ENCODE measurements at places on chromosomes 3 and 15.
A peak's percentile ranks its signal among the peaks of the same experiment; 100 is the strongest.

DNA sequence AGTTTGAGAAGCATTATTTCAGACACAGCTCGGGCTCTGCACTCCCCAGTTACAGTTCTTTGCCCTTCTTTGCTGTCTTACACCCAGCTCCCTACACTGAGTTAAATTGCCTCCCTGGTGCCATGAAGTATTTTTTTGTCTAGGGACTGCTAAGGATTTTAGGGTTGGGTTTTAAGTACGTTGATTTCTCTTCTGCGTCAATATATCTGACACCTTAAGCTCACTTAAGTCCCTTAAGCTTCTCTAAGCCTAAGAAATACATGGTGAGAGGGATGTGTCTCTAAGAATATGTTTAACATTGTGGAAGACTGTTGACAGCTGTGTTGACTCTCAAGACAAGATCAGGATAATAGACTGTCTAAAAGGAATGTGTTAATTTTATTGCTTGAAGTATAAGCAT lies 400.5 kb downstream of the PTPRG start:
- no peak for DNase-seq

DNA sequence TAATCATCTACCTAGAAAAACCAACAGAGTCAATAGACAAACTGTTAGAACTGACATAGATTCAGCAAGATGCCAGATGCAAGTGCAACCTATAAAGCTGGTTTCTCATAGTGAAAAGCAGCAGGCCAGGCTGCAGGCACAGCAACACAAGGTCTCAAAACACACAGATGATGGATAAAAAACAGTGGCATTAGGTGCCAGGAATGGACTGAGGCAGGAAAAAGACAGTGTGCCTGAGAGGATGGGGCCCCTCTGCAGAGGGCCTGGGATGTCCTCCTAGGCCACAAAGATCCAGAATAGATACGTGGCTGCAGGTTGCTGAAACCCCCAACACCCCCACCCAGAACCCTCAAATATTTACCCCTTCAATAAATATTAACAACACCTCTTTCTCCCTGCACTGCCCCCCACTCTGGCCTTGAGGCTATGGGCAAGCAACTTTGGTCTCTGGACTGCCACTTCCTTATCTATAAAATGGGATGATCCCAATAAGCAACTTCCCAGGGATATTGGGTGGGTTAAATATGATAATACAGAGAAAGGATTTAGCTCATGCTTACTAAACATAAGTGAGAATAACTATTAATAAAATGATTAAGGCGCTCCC lies 35.2 kb upstream of the FGD5 start:
- no peak for DNase-seq

DNA sequence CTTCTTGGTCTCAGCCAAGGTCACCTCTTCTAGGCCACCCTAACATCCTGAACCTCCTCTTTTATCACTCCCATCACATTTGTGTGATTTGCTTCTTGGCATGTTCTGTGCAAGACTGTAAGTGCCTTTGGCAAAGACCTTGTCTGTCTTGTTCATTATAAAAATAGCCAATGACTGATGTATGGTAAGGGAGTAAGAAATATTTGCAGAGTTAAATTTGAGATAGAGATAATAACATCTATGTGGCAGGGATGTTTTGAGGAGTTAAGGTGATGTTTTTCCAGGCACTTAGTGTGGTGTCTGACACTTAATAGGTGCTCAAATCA lies 202.3 kb downstream of the CADPS start:
- DNase-seq: no peak

DNA sequence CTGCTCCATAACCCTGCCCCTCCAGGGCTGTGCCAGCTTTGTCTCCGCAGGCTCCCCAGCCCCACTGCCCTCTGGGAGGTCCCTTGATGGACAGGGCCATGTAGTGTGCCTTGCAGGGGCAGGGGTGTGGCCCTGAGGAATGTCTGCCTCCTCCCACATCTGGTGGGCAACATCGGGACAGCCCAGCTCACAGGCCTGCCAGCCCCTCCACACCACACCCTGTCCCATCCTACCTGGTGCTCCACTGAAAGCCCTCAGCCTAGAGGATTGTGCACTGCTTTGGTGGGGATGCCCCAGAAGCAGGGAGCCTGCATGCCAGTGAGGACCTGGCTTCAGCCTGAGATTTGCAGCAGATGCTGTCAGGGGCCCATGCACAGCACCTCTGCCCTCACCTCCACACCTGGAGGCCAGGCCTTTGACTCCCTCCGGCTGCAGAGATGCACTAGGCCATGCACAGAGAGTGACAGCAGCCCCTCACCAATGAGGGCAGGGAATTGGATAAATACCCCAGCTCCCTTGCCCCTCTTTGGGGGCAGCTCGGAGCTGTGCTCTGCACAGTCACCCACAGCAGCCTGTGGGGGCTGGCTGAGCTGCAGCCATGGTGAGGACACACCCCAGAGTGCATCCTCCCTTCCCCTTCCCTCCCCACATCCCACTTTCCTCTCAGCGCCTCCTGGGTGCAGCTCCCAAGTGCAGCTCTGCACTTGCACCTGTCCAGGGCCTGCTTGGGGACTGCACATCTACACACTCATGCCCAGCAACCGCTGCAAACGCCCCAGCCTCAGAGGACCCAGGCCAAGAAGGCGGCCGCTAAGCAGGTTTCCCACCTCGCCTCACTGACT lies 2.7 kb downstream of the C3orf22 start:
- DNase-seq: no peak

DNA sequence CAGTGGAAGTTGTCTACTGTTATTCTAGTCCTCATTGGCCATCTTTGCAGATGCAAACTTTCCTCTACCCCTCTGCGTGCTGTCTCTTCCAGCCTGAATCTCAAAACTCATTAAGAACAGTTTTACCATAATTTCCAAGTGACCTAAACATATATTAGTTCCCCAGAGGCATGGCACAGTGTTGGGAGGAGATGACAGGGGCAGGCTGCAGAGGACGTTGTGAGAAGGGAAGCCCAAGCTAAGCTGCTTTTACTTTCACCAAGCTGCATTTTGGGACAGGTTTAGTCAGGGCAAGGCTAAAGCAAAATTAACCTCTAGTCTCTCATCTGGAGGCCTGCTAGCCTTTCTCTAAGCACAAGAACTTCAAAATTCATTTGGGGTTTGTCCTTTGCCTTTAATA lies 318.6 kb upstream of the SATB1 start:
- DNase-seq: no peak

DNA sequence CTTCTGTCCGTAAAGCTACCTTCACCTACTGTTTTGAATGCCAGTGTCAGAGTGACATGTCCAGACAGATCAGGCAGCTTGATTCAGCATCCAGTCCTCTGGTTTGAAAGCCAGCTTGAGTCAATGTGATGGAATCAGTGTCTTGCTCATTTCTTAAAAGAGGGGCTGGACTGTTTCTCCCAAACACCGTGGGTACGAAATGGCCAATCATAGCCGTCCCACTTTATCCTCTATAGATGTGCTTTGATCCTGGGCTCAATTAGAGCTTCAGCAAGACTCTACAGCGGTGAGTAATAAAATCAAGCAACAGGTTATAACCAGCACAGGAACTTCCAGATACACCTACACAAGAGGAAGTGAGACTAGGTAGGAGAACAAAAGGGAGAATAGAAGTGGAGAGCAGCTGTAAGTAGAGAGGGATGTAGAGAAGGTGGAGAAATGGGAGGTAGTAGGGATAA lies 17.0 kb upstream of the OR5K1 start:
- DNase-seq: no peak

- no peak for DNase-seq
Observed at GRCh38 chr15:74227968-74228722, 8.0 kb upstream of the CCDC33 start.

DNA sequence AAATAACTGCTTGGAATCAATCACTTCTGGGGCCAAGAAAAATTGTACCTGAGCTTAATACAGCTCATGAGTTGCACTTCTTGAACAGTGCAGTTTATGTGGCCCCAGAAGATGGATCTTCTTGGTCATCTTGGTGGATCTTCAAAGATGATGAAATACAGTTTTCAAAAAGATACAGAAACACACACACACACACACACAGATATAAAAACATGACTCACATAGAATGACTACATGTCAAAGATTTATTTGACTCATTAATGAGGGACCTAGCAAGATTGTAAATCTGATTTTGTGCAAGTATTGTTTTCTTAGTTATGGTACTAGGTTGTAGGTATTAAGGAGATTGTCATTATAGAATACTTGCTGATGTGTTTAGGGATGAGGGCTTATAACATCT lies 32.6 kb downstream of the PDCD6IP start:
- DNase-seq: peak; percentile 52
